ENCODE measurements at places on chromosomes 7 and 10.

- DNase-seq = no peak
These were observed 18.6 kb downstream of the MAGI2 start for GRCh38 chr7:79434867-79435266.

- DNase-seq = no peak
These were observed 142.0 kb downstream of the HDAC9 start for GRCh38 chr7:18637516-18637915.

GRCh38 chr7:129948338-129948737 lies 4.4 kb downstream of the UBE2H start:
- DNase-seq = no peak

DNA sequence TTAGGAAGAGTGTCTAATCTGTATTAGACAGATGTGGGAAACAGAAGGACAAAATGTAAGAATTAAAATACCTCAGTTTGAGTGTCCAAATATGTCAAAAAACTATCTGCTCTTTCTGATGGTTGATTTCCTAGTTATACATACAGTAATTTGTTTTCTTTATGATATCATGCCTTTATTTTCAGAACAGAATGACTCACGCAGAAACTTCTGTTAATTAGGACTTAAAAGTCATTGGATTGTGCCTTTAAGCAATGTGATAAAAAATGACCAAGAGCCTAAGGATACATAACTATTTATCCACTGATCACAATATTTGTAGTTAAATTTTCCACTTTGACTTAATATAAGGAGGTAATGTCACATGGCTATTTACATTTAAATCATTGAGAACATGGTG lies 206.7 kb upstream of the PTPRZ1 start:
- no peak for DNase-seq

DNA sequence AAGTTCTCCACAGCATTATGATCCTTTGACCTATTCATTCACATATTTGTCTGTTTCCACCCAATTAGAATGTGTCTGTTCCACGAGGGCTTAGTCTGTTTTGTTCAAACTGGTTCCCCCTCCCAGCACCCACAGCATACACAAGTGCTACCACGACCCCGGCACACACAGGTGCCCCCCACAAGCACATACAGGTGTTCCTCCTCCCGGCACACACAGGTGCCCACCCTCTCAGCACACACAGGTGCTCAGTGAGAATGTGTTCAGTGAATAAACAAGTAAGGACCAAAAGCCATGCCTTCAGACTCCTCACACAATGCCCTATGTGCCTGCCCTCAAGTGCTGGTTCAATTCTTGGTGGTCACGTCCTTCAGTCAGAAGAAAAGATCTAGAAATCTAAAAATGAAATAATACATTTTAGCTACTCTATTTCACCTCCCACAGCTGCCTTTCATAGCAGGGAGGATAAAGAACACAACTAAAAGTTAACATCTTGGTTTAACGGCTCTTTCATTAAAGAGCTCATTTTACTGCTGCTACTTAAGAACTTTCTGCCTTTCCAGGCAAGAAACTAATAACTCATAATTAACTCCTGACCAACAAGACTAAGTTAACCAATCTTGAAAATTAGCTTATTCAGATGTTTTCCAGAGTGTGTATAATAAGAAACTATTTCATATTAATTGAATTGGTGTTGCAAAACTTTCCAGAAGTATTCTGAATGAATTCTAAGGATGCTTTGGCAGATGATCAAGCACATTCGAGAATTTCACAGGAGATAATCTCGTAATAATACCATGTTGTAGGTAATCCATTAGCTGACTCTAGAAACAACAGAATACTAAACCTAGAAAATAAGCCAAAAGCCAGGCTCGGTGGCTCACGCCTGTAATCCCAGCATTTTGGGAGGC lies 2.3 kb downstream of the DNMBP start:
- peak; percentile 49 for DNase-seq

GRCh38 chr7:150371131-150371995 lies 2.7 kb downstream of the REPIN1 start:
- DNase-seq = no peak

DNA sequence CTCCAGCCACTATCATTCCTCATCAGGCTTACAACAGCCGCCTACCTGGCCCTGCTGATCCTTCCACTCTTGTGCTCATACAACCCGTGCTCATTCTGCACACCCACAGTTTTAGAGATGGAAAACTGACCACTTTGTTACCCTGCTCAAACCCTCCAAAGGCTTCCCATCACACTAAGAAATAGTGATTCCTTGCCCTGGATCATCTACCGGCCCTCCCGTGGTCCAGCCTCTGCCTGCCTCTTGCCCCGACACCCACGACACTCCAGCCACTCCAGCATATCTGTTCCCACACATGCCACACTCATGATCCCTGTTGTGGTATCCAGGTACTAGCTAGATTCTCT lies 36.8 kb downstream of the CCDC6 start:
- no peak for DNase-seq

DNA sequence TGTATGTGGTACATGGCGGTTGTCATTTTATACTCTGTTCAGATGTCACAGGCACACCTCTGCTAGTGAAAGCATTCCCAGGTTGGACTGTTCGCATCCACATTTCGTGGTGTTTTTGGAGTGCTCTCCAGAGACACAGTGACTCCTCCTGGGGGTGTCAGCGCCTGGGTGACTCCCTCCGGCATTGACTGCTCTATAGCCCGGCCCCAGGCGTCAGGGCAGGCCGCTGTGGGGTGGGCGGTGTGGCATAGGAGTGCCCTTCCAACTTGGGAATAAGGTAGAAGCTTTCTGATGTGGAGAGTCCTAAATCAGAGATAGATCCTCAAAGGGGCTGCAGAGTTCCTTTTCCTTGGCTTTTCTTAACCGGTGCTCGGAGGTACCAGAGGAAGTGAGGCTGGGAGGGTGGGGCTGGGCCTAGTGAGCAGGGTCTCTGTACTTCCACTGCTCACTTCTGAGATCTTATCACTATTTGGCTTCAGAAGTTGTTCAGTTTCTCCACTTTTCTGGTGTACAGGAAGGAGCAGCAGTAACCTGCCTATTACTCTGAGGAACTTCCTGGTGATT lies 32.3 kb downstream of the CCNY start:
- no peak for DNase-seq

DNA sequence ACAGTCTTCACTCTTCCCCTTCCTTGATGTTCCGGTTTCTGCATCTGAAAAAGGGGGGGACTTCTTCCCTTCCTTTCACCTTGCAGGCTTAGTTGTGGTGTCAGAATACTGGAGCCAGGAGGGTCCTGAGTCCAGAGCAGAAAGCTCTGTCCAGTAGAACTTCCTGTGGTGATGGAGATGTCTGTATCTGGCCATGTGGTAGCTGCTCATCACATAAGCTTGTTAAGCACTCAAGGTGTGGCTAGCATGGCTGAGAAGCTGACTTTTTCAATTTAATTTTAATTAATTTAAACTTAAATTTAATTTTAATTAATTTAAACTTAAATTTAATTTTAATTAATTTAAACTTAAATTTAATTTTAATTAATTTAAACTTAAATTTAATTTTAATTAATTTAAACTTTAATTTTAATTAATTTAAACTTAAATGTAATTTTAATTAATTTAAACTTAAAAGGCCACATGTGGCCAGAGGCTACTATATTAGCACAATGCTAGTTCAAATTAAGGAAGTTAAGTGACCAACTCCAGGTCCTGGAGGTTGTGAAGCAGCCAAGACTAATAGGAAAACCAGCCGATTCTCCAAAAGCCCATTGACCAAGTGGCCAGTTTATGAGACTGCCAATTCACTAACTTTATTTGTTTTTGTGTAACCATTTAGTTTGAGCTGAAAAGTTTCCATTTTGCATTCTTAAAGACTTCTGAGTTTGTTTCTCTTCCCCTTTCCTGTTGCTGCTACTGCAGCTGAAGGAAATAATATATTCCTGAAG lies 16.3 kb downstream of the MSRB2 start:
- no peak for DNase-seq

DNA sequence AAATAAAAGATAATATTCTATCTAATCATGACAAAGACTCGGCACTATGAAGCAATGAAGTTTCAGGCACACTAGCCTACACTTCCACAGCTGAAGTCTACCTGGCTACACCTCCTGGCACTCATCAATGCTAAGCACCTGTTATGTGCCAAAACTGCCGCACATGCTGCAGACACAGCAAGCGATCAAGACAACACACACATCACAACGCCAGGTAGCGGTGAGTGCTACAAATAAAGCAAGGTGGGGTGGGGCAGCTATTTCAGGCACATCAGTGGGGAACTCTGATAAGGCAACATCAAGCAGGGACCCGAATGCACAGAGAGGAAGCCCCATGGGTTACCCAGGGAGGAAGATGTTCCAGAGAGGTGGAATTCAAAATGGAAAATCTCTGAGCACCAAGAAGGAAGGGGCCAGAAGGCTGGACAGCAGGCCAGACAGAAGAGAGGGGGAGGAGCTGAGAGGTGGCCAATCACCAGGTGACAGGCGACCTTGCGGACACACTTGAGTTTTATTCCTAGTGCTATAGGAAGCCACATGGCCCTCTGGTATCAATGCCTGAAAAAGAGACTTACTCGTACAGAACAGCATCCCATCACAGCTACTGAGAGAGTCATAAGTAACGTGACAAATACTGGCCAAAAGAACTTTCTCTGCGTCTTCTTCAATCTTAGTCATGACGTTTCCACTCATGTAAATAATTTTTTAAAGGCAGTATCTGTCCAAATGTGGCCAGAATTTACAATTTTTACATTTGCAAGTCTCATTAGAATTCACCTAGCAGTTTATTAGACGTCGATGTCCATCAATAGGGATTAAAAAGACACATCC lies 8.0 kb downstream of the PSAP start:
- no peak for DNase-seq

- no peak for DNase-seq
These were observed 28.1 kb downstream of the CCDC6 start for GRCh38 chr10:59878289-59878688.

DNA sequence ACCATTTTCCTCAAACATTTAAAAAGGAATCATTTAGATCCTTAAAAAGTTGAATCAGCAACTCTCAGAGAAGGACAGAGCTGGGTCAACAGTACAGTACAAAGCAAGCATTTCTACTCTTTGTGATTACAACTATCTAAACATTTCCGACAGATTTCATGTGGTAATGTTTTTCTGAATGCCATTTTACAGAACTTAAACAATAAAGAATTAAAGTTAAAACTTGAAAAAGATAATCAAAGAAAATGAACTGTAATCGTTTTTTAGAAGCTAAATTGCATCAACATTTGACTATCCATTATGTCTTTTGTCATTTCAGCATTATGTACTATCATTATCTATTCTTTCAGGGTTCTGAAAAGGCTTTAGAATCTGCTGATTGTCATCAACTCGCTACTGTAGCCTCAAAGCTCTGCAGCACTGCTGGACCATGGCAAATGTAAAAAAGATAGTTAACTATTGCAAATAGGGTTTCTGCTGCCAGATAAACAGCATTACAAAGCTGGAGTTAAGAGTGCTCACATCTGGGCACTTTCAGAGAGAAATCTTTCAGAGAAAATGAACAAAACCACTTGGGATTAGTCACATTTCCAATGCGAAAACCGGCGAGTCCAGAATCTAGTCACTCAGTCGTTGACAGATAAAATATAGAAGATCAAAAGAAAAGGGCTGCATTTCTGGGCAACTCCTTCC lies 160.4 kb upstream of the LAMB4 start:
- no peak for DNase-seq

GRCh38 chr7:100489824-100490223 lies 6.1 kb downstream of the NYAP1 start:
- DNase-seq = peak; percentile 83

DNA sequence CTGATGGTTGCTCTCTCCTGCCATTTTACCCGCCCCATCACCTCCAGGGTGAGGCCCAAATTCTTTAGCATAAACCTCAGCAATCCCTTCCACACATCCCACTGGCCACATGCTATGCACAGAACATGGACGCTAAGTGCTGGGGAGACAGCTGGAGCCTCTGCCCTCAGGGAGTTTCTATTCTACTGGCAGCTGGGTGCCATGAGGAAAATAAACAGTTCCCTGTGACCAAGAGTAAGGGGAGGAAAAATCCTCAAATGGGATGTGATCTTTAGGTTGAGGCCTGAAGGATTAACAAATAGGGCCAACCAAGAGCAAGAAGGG lies 1.2 kb downstream of the PARP12 start:
- no peak for DNase-seq

DNA sequence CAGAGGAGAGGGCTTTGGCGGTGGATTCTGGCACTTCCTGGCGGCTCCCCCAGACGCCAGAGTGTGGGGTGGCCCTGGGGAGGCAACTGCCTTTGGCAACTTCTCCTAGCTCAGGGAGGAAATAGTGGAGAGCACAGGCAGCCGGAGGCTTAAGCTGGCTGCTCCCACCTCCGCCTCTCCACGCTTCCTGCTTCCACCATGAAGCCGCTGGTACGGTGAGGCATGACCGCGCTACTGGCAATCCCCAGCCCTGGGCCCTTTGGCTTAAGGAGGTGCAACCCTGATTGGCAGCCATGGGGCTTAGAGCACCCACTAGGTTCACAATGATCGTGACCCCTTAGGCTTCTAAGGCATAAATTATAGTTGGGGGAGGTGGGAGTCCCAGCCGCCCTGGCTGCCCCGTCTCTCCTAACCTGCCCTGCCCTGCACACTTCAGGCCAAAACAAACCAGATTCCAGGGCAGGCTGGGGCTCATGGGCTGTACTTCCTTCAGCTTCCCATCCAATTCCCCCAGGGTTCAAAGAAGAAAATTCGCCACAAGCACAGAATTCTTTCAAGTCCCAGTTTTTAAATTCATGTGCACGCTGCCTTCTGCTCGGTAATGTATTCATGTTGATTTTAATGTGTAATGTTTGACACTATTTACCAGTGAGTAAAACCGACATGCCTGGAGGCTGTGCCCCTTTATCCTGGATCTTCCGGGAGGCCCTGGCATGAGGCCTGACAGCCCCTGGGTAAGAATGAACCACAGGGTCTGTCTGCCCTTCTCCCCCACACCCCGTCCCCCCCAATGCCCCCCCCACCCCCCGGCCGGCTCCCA lies 90.7 kb upstream of the LRRC4 start:
- DNase-seq = no peak

DNA sequence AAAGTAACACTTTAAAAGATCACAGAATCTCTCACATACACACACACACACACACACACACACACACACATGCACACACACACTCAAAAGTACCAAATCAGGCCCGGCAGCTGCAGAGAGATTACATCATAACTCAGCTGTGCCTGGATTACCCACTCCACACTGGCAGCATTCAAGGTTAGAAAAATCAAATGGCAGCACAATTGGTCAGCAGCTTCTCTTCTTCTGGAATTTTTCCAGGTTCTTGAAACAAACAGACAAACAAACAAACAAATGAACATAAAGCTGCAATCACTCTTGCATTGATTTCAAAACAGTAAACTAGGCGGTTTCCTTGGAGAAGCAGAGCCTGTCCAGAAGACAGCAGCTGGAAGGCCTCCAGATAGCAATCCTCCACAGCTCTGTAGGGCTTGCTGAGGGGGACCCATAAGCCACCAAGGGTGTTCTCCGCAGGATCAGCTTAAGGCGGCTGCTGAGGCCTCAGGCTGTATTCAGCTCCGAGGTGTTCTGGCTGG lies 24.5 kb upstream of the FAM133B start:
- no peak for DNase-seq

Measured in astrocyte (in vitro differentiated cells and primary cell).